ENCODE measurements at places on chromosomes 5 and 9.

DNA sequence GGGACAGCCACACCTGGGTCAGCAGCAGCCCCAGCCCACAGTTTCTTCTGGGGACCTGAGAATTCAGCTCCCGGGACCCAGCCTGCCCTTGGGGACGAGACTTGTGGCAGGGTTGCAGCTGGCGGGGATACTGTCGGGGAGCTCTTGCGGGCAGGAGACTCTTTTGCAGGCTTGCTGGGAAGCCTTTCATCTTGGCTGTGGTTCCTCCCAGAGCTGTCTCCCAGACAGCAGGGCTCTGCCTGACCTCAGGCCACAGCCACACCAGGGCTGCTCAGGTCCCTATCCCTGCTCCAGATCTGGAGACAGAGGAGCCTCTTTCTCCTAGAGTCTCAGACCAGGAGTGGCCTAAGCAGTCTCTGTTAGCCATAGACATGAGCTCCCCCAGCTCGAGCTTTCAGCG, 4.7 kb upstream of the MYMK start:
- no peak for DNase-seq

DNA sequence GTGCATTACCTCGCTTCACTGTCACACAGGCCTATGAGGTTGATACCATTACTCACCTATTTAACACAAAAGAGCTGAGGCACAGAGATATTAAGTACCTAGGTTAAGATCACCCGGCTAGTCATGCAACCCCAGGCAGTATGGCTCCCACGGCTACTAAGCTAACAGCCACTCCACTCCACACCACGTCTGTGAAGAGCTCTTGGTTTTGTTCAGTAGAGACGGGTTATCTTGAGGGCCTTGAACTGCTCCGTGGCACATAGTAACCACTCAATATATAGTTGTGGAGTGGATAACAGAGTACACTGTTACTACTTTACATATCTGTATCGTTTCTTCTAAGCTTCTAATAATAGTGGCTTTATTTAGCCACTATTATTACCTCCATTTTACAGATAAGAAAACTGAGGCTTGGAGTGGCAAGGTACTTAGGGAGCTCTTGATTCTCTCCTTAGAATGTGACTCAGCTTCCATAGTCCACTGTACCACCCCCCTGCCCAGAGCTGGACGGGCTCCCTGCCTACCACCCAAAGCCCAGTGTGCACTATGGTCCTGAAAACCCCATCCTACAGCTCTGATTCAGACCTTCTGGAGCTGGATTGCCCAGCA, 1.0 kb upstream of the CORO2A start:
- no peak for DNase-seq

DNA sequence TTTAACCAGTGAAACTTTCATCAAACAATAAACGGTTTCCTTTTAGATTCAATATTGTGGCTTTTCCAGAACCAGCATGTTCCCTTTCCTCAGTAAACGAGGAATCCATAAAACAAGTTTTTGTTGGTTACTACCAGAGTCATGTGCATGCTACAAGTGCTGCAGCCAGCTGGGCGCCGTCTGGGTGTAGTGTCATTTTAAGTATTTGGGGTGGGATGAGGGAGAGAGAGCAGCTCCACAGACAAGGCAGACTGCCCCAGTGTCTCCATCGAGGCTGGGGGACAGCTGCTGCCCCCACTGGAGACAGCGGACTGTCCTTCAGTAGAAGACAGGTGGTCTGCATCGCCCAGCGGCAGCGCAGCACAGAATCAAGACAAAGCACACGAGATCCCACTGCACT, 17.3 kb downstream of the ARPC5L start:
- no peak for DNase-seq

DNA sequence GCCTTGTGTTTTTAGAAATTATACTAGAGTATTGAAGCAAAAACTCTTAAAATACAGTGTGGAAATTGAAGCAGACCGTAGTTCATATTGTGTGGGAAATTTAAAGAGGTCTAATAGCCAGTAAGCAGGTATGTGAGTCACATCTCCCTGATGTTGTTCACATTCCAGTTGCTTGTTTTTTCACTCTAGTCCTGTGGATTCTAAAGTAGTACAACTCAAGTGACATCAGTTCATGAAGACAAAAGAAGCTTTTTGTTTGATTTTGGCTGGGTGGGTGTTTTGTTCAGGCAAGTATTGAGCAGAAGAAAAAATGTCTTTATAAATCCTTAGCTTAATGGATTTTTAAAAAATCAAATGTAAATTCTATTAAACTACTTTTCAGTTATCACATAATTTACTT, 216.2 kb downstream of the MAN2A1 start:
- no peak for DNase-seq

GRCh38 chr5:146188358-146188757, 5.9 kb upstream of the LARS1 start:
- DNase-seq: no peak

- DNase-seq: no peak
Observed at GRCh38 chr5:96601200-96601599, 61.0 kb upstream of the CAST start.

GRCh38 chr5:111254613-111255012, 30.4 kb downstream of the CAMK4 start:
- peak; percentile 43 for DNase-seq

DNA sequence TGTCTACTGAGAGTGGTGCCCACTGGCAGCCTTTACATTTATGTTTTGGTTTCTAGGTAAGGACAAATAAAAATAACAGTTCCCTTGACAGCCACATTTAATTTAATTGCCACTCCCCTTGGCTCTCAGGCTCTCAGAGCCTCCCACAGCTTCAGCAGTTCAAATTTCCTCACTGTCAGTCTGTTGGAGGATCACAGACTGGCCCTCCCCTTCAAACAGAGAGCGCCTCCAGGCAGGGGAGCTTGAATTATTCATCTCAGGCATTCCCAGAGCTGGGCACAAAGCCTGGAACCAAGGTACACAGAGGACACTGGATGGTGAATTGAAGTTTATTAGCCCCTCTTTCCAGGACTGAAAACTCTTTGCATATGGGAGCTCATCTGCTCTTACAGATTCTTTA, 407.7 kb downstream of the SPOCK1 start:
- no peak for DNase-seq

- no peak for DNase-seq
Observed at GRCh38 chr5:125044491-125045282, 298.2 kb upstream of the ZNF608 start.

Data from stimulated activated CD8-positive, alpha-beta memory T cell treated with anti-CD3 and anti-CD28 coated beads, Interleukin-4, amount 100 ng/mL, for 4 hours (primary cell).